ENCODE measurements at places on chromosomes 5 and 9.

- peak; percentile 65 for DNase-seq
These were observed 33.2 kb upstream of the NOTCH1 start for GRCh38 chr9:136578915-136579649.

GRCh38 chr9:118459913-118460312, 755.7 kb downstream of the TLR4 start:
- DNase-seq, result no peak

DNA sequence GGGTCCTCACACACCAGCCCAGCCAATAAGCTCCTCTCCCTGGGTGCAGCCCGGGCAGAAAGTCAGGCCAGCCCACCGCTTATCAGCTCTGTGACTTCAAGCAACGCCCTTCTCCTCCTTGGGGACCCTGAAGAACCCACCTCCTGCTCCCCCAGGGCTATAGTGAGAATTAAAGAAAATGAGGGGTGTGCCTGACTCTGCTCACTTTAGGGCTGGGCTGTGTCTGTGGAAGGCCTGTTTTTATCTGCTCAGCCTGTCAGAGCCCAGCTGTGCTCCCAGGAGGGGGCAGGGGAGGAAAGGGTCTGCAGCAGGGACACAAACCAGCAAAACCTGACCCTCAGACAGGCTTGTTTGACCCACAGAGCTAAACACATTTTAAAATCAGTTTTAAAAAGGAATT, 3.9 kb downstream of the GPRIN1 start:
- no peak for DNase-seq

DNA sequence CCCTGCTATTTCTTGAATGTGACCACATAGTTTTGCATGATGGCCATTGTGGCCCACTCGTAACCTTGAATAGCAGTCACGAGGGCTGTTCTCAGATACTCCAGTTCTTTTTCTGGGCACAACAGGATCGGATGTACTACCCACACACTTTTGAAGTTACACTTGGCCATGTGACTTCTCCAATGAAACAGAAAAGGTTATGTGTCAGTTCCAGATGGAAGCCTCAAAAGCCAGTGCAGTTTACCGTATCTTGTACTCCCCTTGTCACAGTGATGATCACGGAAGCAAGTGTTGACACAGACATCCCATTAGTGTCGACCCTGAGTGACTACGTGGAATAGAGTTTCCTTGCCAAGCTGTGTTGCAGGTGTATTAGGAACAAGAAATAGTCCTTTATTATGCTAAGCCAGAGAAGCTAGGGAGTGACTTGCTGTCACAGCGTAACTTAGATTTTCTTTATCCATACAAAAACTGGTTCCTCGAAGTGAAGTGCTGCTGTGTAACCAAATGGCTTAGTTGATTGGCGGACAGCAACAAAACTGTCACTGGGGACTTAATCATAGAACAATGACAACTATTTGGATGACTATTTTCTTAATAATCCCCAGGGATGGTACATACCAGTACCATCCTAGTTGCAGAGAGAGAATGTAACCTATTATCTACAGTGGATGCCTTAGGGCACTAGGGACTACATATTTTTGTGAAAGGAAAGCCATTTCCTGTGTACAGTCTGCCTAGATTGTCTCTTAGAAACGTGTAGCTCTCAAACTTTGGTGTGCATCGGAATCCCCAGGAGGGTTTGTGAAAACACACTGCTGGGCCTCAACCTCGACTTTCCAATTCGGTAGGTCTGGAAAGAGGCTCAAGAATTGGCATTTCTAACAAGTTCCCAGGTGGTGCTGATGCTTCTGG, 90.1 kb upstream of the DMRT1 start:
- no peak for DNase-seq

- no peak for DNase-seq
These were observed 11.0 kb downstream of the DBH start for GRCh38 chr9:133647148-133647547.

DNA sequence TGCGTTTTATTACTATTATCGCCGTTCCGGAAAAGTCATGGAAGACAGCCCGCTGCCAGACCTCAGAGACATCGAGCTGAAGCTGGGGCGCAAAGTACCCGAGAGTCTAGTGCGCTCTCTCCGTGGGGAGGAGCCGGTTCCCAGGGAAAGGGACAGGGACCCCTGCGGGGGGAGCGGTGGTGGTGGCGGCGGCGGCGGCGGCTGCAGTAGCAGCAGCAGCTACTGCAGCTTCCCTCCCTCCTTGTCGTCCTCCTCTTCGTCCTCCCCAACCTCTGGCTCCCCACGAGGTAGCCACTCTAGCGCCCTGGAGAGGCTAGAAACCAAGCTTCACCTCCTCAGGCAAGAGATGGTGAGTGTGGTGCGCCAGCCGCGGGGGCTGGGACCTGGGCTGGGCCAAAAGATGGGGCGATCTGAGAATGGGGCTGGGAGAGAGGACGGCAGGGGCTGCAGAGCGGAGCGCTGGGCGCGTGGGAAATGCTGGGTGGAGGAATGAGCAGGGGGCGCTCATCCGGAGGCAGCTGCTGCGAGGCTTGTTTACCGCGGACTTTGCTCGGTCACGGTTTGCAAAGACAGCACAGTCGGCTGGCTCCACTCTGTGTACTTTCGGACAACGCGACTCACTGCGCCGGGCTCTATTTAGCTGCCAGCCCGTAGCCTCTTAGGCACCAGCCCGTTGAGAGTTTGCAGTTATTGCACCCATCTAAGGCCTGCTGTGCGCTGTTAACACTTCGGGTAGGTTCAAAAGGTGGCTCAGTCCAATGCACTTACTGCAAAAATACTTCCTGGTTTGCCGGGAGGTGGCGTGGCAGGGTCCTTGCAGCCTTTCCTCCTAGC, 1.1 kb downstream of the LURAP1L start:
- DNase-seq, result peak; percentile 41

GRCh38 chr5:118888556-118888955, 99.8 kb downstream of the DTWD2 start:
- DNase-seq, result no peak

- DNase-seq, result peak; percentile 46
These were observed 1.5 kb downstream of the SMARCA2 start for GRCh38 chr9:2016408-2017330.
